ENCODE measurements at places on chromosomes 1 and 21.

GRCh38 chr1:218904416-218904815, 269.3 kb upstream of the LYPLAL1 start:
- DNase-seq, result no peak

GRCh38 chr1:109818988-109819764, 55.5 kb upstream of the EPS8L3 start:
- DNase-seq, result peak; percentile 46

DNA sequence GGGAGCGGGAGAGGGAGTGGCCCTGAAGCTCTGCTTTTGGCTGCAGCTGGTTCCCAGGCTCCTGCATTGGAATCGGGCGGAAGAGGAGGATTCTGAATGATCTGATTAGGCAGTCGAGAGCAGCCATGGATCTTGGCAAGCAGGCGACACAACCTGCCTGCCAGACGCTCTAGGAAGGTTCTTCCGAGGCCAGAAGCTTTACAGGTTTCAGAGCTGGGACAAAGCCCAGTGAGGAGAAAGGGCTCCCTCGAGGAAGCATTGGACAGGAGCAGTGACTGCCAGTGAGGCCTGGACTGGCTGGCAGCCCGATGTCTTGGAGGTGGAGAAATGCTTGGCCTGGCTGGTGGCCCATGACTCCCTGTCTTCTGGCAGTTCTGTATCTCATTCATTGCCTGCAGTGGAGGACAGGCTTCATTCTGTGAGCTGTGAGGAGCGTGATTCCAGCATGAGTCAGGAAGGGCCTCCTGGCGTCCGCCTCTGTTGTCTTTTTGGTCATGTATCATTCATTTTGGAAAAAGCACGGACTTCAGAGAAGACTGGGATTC, 132.7 kb upstream of the IPO9 start:
- no peak for DNase-seq

GRCh38 chr1:146007489-146008133, 11.2 kb upstream of the TXNIP start:
- no peak for DNase-seq

DNA sequence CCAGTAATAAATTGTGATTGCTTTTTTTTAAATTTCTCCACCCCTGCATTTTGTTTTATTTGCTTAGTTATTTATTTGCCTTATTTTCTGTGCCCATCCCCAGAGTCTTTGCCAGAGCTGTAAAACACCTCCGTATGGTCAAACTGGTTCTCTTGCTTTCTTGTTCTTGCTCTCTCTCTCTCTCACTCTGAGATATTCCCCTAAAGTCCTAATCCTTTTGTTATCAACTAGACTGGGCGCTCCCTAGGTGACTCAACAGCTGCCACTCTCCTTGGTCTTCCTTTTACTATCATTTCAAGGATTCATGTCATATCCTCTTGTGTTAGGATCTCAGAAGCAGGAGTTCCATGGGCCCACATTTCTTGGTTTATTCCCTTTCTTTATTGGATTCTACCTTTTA, 160.0 kb downstream of the PRDM2 start:
- no peak for DNase-seq

DNA sequence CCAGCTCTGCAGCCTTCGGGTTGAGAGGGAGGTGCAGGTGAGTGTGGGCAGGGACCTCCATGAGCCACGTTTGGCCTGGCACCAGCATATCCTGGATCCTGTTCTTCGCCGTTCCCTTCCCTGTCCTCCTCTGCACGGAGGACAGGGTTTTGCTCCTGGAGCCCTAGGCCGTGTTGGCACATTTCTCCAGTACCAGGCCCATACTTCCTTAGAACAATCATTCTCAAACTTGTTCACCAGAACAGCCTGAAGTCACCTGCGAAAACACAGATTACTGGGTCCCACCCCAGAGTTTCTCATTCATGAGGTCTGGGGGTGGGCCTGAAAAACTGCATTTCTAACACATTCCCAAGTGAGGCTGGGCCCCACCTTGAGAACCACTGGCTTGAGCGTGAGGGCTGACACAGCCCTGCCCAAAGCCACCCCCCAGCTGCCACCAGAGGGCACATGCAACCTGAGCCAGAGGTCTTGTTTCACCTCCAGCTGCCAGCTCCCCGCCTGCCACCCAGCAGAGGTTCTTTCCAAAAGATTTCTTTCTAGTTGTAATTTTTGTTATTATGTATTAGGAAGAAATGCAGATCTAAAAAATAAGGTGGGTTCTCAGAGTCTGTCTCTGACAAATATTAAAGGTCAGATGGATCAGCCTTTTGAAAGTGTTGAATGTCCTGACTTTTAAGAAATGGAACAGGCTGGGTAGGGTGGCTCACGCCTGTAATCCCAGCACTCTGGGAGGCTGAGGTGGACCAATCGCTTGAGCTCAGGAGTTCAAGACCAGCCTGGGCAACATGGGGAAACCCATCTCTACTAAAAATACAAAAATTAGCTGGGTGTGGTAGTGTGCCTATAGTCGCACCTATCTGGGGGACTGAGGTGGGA, 39.6 kb upstream of the LDLRAP1 start:
- no peak for DNase-seq

DNA sequence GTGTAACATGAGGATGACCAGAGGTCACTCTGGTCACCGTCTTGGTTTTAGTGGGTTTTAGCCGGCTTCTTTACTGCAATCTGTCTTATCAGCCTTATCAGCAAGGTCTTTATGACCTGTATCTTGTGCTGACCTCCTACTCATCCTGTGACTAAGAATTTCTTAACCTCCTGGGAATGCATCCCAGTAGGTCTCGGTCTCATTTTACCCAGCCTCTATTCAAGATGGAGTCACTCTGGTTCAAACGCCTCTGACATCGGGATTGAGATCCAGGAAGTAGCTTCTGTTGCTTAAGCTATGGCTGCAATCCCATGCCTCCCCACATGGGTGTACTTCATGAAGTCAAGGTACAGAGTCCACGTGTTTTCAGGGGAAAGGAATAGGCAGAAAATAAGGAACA, 19.9 kb downstream of the FMN2 start:
- no peak for DNase-seq

DNA sequence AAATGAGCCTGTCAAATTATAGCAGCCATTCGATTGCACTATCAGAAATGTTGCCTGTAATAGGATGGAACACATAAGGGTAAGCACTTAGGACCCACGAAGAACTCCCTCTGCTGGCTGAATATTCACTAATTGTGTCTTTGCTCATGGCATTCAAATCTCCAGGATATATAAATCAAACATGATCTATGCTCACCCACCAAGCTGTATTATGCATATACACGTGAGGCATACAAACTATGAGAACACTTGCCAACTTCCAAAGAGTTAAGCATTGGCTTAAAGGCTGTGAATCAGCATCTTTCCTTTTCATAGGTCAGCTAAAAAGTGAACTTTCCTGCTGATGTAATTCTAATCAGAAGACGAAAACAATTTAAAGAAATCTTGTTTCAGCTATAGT, 34.5 kb downstream of the TMPRSS15 start:
- no peak for DNase-seq

DNA sequence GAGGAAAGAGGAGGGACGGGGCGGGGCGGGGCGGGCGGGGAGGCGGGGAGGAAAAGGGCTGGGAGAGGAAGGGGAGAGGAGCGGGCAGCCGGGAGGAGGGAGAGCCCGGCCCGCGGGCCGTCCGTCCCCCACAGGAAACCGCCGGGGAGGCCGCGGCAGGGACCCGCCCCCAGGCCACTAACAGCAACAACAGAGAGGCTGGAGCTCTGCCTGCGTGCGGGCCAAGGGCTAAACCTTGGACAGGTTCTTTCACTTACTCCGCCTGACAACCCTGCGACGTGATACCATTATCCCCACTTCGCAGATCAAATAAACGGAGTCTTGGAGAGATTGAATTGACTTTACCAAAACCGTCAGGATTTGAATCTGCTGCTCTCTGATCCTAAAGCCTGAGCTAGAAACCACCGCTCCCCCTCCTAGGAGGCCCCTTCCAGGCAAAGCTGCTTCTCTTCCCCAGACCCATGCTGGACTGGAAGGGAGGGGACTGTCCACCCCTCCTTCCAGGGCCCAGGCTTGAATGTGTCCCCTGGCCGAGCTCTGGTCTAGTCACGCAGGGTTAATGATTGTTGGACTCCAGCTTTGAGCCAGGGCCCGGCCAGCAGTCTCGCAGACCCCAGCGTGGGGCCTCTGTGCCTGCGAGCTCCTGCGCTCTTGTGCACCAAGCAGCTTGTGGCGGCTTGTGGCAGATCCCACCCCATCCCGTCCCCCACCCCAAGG, at the start of gene EVA1B:
Gene EVA1B, minus strand, starts transcription at position 10 of the 717 bp plus-strand sequence. CDS start 608 bp downstream, outside the sequence.
- peak; percentile 77 for DNase-seq

DNA sequence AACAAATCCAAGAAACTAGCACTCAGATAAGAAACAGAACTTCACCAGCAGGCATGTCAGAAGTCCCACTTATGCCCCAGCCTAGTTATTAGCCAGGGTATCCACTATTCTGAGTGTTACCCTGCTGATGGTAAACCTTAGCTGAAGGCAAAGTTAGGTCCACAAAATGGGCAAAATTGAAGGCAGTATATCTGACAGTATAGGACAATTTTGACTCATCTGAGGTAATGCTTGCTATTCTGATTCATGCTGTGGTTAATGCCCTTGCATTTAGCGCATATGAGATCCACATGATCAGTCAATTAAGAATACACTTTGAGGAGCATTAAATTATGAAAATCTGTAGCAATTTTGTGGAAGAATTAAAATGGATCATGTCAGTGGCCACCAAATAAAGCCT, 15.1 kb downstream of the IFI44 start:
- DNase-seq, result no peak

- no peak for DNase-seq
Observed at GRCh38 chr1:30968220-30968971, 59.8 kb upstream of the SDC3 start.

DNA sequence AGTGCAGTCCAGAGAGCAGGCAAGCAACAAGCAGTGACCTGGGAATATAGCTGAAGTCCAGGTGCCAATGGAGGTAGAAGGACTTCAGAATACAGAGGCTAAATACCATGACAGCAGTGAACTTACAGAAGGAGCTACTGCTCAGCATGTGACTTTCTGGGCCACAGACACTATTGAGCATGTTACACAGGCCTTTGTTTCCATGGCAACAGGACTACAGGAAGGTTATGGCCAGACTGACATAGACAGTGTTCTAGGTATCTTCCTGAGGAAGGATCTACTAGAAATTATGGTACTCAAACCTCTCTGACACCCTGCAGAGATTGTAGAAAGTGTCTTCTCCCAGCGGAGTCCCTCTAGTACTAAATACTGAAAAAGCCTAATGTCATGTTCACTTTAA, 11.0 kb downstream of the OR2M5 start:
- no peak for DNase-seq

DNA sequence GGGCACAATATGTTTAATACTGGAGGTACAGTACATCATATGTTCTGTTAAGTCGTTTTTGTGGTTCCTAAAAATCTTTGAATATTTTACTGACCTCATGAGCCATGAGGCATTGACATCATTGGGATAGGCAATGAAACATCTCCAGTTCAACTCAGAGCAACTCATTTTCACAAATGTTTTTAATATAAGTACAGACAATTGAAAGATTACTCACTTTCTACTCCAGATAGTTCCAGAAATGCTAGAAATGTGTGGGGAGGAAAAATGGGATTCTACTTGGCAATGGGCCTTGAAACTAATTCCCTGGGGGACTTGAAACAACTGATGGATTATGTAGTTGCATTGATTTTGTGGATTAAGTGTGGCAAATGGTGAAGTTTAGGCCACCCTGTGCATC, 7.2 kb upstream of the C8B start:
- no peak for DNase-seq

GRCh38 chr21:27206368-27206982, 239.6 kb upstream of the ADAMTS5 start:
- no peak for DNase-seq

- DNase-seq, result no peak
Observed at GRCh38 chr1:204591473-204592090, 75.4 kb downstream of the MDM4 start.

DNA sequence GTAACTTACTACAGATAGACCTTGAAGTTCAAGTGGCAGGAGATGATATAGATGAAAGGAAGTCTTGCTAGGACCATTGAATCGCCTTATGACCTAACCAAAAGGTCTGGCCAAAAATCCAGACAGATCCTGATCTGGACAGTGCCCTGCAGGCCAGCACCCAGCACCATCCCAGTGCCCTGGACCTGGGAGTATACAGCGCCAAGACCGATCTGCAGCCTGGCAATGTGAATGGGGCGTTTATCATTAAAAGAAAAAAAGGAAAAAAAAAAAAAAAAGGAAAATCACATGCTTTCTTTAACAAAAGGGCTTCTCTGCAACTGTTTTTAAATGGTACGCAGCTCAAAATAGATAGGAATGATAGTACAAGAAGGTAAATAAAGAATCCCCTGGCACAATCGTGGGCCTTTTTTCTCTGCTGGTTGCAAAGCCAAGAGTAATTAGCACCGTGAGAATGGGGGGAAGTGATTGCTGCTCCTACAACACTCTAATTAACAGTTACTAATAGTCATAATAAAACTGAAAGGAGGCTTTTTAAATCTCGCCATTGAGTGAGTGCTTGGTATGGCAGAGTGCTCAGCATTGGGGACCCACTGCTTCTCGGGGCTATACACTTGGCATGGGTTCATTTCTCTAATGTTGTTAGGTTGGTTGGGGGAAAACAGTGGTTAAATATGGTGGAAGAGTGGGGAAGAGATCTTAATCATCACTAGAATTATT, 146.7 kb downstream of the KAZN start:
- DNase-seq, result no peak

DNA sequence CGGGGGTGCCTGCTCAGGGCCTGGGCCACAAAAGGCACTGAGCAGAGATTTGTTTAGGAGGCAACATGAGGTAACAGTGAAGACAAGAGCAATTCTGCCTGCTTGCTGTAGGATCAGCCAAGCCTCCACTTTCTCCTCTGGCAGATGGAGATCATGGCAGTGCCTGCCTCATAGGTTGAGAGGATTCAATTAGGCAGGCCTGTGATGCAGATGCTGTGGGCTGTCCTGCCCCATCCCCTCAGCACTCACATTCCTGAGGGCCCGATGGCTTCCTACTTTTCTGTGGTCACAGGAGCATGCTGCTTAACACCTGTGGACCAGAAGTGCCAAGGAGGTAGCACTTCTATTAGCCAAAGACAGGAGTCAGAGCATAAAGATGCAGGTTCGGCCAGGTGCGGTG, 1.2 kb upstream of the UBL4B start:
- no peak for DNase-seq

DNA sequence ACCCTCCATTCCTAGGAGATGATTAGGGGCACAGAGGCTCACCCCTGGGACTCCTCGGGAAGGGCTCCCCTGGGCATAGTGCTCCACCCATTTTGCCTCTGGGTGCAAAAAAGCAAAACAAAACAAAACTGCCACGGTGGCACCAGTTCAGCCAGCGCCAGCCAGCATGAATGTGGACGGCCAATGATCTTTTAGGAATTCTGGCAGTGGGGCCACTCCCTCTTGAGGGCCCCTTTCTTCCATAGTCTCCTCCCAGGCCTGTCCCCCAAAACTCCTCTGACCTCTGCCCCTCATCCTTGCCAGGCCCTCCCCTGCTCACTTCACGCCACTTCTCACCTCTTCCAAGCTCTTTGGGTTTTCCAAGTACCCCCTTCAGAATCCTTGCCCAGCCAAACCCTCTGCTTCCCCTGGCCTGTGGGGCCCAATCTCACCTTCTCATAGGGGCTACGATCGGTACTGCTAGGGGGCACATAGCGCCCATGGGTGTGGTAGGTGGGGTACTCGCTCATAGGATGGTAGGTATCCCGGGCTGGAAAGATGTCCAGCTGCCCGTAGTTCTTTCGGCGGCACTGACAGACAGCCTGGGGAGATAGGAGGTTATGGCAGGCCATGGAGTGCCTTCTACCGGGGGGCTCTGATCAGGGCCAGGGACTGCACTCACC, 13.3 kb downstream of the TRIM46 start:
- DNase-seq, result no peak

- no peak for DNase-seq
Observed at GRCh38 chr21:34875830-34876229, 173.3 kb downstream of the RUNX1 start.
